ENCODE measurements at places on chromosomes 5 and 9. TPM values are rescaled to one million over a fixed set of nuclear protein-coding genes. Genes with fewer than 3 reads are reported as not detected.

NR2F1-AS1 gene
- total RNA-seq, result 0.11 TPM

PCDHGB2 gene
- 1.5 TPM for total RNA-seq

FAM221B gene
- not detected for total RNA-seq

LMX1B gene
- total RNA-seq, result 5.6 TPM

PCDHB5 gene
- 2.0 TPM for total RNA-seq

LIX1 gene
- total RNA-seq, result not detected

CNTFR gene
- 1.1 TPM for total RNA-seq

LCN15 gene
- total RNA-seq, result 0.05 TPM

NIM1K gene
- 0.61 TPM for total RNA-seq

C9orf152 gene
- not detected for total RNA-seq

TRAF2 gene
- 13.5 TPM for total RNA-seq

IRX2 gene
- total RNA-seq, result 5.8 TPM

PCDHGA8 gene
- 0.13 TPM for total RNA-seq

- no peak for DNase-seq
Measured at GRCh38 chr5:133236976-133237375, 185.2 kb downstream of the HSPA4 start.

DNA sequence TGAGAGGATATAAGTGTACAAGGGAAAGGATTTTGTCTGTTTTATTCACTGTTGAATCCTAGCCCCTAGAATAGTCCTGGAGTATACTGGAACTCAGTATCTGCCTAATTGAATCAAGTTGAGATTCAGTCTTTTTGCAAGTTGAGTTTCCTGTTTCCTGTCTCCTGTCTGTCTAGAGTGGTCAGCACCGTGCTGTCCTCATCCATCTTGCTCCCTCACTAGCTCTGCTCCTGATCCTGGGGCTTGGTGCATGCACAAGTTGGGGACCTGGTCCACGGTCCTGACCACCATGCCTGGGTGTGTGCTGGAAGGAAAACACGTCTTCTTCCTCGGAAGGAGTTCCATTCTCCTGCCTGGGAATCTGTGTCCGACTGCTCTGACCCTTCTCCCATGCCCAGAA lies 3.2 kb downstream of the IL5 start:
- DNase-seq, result no peak

GRCh38 chr9:33611358-33611757 lies 87.3 kb downstream of the ANKRD18B start:
- DNase-seq, result no peak

GRCh38 chr9:23662320-23662719 lies 163.7 kb downstream of the ELAVL2 start:
- DNase-seq, result no peak

- no peak for DNase-seq
Measured at GRCh38 chr9:20771729-20772128, 87.7 kb downstream of the FOCAD start.

GRCh38 chr5:37812365-37812764 lies 27.5 kb downstream of the GDNF start:
- no peak for DNase-seq

- DNase-seq, result no peak
Measured at GRCh38 chr9:111065414-111065813, 27.1 kb upstream of the LPAR1 start.

- peak; percentile 81 for DNase-seq
Measured at GRCh38 chr9:19174127-19174912, 47.0 kb upstream of the PLIN2 start.

DNA sequence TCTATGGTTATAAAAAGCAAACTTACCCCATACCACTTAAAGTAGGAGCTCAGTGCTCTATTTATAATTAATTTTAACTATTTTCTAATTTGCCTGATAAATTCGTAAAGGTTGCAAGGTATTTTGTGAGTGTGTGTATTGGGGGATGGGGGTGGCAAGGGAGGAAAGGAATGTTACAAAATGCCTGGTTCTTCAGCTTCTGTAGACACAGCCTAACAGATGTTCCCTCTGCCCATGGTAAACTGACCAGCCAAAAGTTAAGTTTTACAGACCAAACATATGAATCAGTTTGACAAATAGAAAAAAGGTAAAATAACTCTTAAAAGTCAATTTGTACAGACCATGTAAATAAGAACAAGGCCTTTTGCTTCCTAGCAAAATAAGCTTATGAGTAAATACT lies 232.6 kb downstream of the KIAA0825 start:
- DNase-seq, result no peak

- no peak for DNase-seq
Measured at GRCh38 chr9:3936520-3937235, 363.2 kb downstream of the GLIS3 start.

GRCh38 chr5:95996904-95997723 lies 35.5 kb upstream of the ELL2 start:
- DNase-seq, result no peak

GRCh38 chr9:98575379-98576346 lies 133.1 kb downstream of the GABBR2 start:
- DNase-seq, result no peak

DNA sequence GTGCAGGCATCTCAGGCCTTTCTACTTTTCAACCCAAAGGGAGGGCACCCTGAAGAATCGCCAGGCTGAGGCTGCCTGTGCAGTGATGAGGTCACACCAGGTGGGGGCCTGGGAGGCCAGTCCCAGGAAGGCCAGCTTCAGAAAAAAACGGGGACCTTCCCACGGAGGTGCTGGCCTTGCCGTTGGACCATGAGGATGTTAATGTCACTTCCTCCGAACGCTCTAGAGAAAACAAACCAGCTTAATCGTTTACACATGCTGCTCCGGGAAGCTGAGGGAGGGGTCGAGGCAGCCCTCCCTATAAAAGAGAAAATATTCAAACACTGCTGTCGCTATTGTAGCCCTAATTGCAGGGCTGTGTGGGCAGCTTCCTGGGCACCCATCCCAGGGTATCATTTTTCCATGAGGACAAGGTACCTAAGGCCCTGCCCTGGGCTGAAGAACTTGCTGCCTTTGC lies 27.0 kb downstream of the PTGES start:
- DNase-seq, result no peak

DNA sequence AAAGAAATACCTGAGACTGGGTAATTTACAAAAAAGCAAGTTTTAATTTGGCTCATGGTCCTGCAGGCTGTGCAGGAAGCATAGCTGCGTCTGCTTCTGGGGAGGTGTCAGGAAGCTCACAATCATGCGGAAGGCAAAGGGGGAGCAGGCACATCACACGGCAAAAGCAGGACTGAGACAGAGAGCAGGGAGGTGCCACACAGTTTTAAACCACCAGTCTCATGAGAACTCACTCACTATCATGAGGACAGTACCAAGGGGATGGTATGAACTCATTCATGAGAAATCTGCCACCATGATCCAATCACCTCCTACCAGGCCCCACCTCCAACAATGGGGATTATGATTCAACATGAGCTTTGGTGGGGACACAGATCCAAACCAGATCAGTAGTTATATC lies 96.2 kb downstream of the OSTF1 start:
- no peak for DNase-seq

GRCh38 chr5:18771097-18771610 lies 1136.9 kb downstream of the TAF11L14 start:
- DNase-seq, result no peak

- DNase-seq, result no peak
Measured at GRCh38 chr5:167413506-167413905, 877.9 kb upstream of the WWC1 start.

DNA sequence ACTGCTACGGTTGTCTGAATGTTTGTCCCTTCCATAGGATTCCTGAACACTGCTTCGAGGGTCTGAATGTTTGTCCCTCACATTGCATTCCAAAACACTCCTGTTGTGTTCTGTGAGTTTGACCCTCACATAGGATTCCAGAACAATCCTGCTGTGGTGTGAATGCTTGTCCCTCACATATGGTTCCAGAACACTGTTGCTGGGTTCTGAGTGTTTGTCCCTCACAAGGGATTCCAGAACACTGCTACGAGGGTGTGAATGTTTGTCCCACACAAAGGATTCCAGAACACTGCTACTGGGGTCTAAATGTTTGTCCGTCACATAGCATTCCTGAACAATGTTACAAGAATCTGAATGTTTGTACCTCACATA lies 201.2 kb downstream of the FOXD4L6 start:
- no peak for DNase-seq

DNA sequence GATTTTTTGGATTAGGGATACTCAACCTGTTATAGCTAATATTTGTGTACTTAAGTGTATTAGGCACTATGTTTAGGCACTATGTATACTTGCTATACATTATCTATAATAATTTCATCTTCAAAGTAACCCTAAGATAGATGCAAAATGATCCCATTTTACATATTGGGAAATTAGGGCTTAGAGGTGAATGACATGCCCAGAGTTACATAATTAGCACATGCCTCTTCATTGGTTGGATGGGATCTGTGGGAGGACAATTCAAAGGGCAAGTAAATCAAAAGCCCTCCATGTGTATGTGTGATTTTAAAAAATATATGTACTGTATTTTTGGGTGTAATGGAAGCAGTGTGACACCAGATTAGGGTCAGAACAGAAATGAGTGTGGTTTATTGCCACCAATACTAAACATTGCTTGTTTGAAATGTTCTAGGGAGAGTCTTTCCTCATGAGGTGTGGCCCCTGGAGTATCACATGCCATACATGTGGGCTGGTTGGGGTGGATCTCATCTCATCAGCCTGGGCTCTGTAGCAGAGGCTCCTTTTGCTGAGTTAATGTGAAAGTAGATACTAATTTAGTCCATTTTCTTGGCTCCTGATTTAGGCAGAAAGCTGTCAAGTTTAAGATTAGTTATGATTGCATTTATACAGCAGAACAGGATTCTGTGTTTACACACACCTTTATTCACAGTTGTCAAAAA lies 5.5 kb downstream of the C9orf85 start:
- DNase-seq, result peak; percentile 38

DNA sequence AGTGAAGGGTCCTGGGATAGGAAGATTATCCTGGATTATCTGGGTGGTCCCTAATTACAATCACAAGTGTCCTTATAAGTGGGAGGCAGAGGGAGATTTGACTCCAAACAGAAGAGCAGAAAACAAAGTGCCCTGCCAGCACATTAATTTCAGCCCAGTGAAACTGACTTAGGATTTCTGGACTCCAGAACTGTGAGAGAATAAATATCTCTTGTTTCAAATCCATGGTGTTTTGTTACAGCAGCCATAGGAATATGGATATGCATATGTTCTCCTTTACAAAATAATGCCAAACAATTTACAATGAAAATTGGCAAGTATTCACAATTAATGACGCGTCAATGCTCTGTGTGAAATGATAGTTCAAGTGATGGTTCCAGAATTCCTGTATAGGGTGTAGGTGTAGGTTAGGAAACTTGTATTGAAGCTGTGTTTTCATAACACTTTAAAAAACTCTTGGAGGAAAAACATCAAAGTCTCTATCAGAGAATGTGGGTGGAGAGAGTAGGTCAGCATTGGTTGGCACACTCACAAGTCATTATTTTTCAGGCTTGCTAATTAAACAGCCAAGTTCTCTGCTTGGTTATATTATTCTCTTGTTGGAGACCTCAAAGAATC lies 19.9 kb upstream of the PLPP1 start:
- no peak for DNase-seq

- DNase-seq, result no peak
Measured at GRCh38 chr5:57280853-57281252, 107.0 kb downstream of the GPBP1 start.

GRCh38 chr9:35042081-35042604 lies 30.3 kb downstream of the VCP start:
- no peak for DNase-seq

GRCh38 chr5:25006237-25006636 lies 361.5 kb upstream of the CDH10 start:
- no peak for DNase-seq

DNA sequence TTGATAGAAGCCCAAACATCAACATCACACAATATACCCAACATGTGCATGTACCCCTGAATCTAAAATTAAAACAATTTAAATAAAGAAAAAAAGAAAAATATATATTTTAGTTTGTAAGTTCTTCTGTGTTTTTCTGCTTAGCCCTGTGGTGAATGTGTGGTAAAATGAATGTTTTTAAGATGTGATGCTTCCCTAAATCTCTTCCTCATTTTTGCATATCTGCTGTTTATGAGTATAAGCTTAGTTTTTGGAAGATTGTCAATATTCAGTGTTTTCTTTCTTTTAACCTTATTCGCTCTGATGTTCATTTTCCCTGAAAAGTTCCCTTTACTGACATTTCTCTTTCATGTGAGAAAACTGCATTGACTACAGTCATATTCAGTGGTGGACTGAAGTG lies 44.4 kb upstream of the DAB2 start:
- DNase-seq, result no peak

DNA sequence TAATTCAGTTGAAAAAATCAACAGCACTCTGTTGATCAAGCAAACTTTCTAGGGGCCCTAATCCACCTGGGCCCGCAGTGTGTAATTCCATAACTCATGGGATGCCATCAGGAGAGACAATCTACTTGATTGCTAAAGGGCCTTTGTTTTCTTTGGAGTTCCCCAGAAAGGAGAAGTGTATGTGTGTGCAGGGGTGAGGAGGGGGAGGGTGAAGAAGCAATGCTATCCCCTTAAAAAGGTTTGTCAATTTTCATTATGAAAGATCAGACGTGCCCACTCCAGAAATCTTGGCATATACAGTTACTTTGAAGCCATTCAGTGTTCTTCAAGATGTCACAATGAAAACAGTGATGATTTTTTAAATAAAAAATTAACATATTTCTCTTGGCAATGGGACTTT lies 6.2 kb downstream of the PARP8 start:
- no peak for DNase-seq

GRCh38 chr9:32875242-32875641 lies 91.9 kb downstream of the TMEM215 start:
- DNase-seq, result peak; percentile 30

GRCh38 chr5:21154526-21154925 lies 1166.5 kb upstream of the CDH18 start:
- DNase-seq, result no peak

- no peak for DNase-seq
Measured at GRCh38 chr5:107376546-107377276, 294.0 kb downstream of the EFNA5 start.

GRCh38 chr5:59238126-59238902 lies 655.2 kb downstream of the PDE4D start:
- no peak for DNase-seq

DNA sequence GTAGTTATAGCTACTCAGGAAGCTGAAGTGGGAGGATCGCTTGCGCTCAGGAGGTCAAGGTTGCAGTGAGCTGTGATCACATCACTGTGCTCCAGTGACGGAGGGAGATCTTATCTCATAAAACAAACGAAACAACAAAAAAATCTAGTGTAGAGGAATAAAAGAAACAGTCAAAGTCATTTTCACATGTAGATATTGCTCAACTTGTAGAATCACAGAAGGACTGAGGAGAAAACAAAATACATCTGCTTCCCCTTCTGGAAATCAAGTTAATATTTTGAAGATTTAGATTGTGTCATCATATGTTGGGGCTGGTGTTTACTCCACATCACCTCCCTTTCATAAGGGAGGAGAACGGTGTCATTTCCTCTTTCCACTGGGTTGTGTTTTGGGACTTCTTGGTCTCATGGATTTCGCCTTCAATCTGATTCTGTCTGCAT lies 8.2 kb upstream of the SLC46A2 start:
- DNase-seq, result no peak

- no peak for DNase-seq
Measured at GRCh38 chr9:37676411-37676830, 25.7 kb downstream of the FRMPD1 start.

Measured in SK-MEL-5 (cell line).